ENCODE measurements at places on chromosomes 16 and 17.
A peak's percentile ranks its signal among the peaks of the same experiment; 100 is the strongest.

DNA sequence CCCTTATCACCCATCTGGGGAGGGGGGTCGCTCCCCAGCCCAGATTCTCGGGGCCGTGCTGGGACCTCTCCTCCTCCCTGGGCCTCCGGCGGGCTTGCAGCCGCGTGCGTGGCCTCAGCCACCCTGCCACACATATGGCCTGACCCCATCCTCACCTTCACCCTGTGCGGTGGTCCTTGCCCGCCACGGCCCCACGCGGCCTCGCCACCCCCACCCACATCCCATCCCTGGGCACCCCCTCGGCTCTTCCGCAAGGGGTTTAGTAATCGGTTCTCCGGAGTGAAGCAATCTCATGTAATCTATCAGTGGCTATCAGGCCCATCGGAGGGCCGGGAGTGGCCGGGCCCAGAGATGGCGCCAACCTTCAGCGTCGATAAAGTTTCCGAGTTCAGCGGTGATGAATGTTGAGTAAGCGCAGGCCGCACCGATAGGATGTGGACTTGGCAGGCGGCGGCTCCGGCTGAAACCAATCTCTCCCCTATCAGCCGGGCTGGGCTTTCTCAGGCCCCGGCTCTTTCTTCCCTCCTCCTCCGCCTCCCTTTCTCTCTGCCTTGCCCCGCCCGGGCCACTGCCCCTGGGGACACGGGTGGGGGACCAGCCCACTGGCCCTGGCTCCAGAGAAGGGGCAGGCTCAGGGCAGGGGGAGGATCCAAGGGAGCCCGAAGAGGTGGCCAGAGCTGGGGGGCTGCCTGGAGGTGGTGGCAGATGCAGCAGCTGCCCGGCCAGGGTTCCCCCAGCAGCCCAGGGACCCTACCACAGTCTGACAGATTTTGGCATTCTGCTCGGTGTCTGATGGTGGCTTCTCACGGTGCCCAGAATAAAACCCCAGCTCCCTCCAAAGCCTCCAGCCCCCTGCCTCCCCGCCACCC lies 20.8 kb downstream of the ZFPM1 start:
- peak; percentile 84 for DNase-seq

DNA sequence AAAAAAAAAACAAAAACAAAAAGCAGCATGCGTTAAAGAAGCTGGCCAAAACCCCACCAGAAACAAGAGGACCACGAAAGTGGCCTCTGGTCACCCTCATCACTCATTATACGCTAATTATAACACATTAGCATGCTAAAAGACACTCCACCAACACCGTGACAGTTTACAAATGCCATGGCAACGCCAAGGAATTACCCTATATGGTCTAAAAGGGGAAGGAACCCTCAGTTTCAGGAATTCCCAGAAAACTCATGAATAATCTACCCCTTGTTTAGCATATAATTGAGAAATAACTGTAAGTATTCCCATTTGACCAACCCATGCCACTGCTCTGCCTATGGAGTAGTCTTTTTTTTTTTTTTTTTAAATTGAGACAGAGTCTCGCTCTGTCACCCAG lies 77.6 kb downstream of the EMP2 start:
- no peak for DNase-seq

DNA sequence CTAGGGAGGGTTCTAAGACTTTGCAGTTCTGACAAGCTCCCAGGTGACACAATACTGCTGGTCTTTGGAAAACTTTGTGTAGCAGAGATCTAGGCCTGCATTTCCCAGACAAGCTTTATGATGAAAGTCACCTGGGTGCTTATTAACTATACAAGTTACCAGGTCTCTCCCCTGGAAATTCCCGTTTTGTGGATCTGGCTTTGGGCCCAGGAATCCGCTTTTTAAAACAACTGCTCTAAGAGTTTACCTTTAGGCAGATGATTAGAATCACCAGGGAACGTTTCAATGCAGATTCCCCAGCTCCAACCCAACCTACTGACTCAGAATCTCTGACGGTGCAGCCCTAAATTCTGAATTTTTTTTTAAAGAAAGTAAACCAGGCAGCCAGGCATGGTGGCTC lies 36.3 kb downstream of the MYH3 start:
- no peak for DNase-seq

- no peak for DNase-seq
Measured at GRCh38 chr17:5783269-5783668, 199.0 kb upstream of the NLRP1 start.

DNA sequence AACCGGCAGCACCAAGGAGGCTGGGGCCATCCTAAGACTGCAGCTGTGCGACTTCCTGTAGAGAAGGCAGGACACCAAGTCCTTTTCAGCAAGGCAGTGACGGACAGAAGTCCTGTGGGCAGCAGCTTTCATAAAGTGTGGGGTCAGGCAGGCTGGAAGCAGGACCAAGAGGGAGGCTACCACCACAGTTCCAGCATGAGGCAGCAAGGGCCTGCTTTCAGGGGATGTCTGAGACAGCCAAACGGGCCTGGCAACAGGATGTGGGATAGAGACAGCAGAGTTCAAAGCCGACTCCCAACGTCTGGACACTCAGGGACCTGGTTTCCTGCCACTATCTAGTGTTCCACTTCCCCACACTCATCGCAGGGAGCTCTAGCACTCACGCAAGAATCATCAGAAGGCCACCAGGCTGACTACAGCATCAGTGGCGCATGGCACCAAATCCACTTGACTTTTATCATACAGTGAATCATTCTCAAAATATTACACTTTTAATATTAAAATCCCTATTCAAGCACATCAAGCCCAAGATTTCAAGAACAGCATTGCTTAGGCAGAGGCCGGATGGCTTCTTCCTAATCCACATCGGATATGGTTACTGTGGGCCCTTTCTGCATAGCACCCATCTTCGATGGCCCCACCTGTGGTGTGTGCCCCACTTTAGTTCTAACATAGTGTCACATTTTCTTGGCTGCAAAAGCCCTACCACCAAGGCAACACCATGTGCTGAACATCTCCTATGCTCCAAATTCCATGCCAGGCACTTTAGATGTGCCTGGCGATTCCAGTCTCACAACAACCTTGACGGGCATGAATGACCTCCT lies 5.2 kb downstream of the USP7 start:
- no peak for DNase-seq

- DNase-seq: no peak
Measured at GRCh38 chr17:79788989-79789942, 7.6 kb downstream of the CBX8 start.

- no peak for DNase-seq
Measured at GRCh38 chr17:72832306-72832705, 260.2 kb downstream of the SLC39A11 start.

GRCh38 chr16:72246423-72246822 lies 74.5 kb upstream of the PMFBP1 start:
- no peak for DNase-seq

- DNase-seq: peak; percentile 55
Measured at GRCh38 chr17:49694847-49695697, 12.7 kb downstream of the SLC35B1 start.

- DNase-seq: no peak
Measured at GRCh38 chr16:4754865-4755264, 12.1 kb downstream of the ZNF500 start.

- DNase-seq: no peak
Measured at GRCh38 chr16:88673716-88674379, 11.0 kb upstream of the MVD start.

DNA sequence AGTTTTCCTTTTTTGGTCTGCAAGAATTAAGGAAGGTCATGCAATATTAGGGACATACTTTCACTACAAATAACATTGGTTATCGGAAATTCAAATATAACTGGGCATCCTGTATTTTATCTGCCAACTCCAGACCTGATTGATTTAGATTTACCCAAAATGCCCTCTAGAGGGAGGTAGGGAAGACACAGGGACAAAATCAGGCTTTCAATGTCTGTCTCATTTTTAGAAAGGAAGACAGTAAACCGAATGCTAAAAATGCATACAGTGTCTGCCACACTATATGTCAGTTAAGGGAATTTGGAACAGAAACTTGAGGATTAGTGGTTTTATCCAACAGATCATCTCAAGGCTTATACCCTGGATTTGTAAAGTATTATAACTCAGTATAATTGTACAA lies 161.7 kb upstream of the SOX9 start:
- peak; percentile 20 for DNase-seq

DNA sequence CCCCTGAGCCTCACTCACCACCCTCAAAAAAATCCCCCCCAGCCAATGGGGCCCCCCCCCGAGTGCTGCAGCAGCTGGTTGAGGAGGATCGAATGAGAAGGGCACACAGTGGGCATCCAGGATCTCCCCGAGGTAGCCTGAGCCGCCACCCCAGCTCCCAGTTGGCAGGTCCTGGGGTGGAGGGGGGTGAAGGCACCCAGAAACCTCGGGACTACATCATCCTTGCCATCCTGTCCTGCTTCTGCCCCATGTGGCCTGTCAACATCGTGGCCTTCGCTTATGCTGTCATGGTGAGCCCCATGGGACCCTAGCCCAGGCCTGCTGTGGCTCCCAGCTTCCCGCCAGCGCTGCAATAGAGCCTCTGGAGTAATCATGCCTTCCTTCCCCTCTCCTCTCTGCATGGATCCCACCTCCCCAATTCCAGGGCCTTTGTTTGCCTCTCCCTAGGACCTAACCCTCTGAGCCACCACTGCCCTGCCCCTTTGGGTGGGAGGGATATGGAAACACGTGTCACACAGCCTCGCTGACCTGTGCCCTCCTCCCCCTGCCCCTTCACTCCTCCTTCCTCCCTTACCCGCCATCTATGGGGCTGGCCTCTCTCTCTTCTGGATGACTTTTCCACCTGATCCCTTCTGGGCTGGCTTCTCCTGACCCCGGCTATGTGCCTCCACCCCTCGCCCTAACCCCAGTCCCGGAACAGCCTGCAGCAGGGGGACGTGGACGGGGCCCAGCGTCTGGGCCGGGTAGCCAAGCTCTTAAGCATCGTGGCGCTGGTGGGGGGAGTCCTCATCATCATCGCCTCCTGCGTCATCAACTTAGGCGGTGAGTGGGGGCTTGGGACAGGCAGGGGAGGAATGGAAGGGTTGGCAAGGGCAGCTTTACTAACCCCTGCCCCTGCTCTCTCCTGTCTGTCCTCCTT lies 1.9 kb downstream of the PRRT2 start:
- no peak for DNase-seq

DNA sequence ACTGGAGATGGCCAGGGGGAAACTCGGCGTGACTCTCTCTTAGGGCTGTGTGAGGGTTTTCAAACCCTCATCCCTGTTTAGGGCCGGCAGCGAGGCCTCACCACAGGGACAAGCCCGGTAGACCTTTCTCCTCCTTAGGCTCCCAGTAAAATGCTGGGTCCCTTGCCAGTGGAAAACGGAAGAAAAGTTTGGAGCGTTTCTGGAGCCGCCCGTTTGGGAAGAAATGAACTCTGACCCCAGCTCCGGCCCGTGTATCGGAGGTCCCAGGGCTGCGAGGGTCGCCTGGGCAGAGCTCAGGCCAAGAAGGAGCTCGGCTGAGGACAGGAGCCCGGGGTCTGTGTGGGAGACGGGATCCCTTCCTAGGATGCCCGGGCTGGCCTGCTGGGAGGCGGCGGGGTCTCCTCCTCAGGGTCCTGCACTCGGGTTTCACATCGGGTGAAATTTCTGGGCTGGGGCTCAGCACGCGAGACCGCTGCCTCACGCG lies 23.2 kb downstream of the ZNF213 start:
- no peak for DNase-seq

- DNase-seq: no peak
Measured at GRCh38 chr17:8441690-8442089, 6.0 kb downstream of the NDEL1 start.

GRCh38 chr17:32486111-32486700 lies 587 bp upstream of the CDK5R1 start:
- peak; percentile 90 for DNase-seq

- DNase-seq: peak; percentile 51
Measured at GRCh38 chr17:7929158-7930023, at the start of gene KCNAB3. TSS of gene KCNAB3 (minus strand) at chr17:7929856. CDS start at chr17:7929435, 421 bp downstream.

DNA sequence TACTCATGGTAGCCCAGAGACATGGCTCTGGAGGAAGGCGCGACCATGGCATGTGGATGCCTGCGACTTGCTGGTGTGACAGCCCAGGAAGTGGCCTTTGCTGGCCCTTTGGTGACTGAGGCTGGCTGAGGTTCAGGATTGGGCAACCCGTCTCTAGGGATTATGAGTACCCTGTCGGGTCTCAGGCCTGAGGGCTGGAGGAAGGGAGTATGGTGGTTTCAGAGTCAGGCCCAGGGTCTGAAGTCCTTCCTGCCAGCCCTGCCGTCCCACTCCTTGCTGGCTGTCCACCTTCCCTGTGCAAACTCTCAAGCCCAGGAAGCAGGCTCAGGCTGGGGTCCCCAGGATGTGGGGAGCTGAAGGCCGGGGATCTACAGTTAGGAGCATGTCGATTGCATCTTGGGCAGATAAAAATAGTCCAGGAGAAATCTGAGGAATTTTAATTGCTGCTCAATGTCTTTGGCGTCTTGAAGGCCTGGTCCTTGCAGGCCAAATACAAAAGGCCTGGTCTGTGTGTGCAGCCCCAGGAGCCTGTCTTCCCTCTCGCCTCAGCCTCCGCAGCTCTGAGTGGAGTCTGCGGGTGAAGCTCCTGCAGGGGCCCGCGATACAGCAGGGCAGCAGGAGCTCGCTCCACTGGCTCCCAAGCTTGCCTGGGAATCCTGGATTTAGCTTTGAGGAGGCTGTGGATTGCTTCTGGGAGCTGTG lies 52.5 kb downstream of the NKD1 start:
- no peak for DNase-seq

DNA sequence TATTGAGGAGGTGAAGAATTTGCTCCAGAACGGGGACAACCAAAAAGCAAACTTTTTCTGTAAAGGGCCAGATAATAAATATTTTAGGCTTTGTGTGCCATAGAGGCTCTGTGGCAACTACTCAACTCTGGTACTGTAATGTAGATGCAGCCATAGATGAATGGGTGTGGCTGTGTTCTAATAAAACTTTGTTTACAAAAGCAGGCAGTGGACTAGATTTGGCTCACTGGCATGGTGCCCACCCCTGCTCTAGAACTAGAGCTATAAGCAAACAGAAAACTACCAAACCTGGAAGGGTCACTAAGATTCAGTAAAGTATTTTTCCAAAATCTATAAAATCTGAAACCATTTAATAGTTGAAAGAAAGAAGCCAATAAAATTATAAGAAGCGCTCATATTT lies 24.6 kb upstream of the SMURF2 start:
- no peak for DNase-seq

DNA sequence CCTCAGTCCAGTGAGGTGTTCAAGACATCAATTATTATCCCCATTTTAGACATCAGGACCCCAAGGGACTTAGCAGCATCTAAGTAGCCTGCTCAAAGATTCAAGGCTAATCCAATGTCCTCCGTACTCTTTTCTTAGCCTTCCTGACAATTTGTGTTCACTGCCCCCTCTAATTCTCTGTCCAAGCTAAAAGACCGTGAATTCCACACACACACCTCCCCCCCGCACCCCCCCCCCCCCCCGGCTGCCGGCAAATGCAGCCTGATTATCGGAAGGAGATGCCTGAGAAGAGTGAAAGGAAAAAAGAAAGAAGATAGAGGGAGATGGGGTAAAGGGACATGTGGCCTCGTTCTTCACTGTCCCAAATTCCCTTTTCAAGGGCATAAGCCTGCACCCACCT lies 58.1 kb upstream of the NLK start:
- DNase-seq: no peak

GRCh38 chr16:73871088-73871733 lies 425.4 kb upstream of the PSMD7 start:
- no peak for DNase-seq

DNA sequence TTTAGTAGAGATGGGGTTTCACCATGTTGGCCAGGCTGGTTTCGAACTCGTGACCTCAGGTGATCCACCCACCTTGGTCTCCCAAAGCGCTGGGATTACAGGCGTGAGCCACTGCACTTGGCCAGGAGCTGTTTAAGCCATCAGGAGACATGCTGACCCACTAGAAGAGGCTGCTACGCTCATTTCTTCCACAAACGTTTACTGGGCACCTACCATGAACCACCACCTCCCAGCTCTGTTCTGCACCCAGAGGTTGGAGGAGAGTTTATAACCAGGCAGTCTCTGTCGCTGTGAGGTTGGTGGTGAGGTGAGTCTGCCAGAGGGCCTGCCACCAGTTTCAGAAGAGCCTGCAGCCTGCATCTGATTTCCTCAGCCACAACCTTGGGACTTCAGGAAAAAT lies 51.8 kb downstream of the SF3B3 start:
- no peak for DNase-seq
